ENCODE measurements at places on chromosomes 16 and 17.

DNA sequence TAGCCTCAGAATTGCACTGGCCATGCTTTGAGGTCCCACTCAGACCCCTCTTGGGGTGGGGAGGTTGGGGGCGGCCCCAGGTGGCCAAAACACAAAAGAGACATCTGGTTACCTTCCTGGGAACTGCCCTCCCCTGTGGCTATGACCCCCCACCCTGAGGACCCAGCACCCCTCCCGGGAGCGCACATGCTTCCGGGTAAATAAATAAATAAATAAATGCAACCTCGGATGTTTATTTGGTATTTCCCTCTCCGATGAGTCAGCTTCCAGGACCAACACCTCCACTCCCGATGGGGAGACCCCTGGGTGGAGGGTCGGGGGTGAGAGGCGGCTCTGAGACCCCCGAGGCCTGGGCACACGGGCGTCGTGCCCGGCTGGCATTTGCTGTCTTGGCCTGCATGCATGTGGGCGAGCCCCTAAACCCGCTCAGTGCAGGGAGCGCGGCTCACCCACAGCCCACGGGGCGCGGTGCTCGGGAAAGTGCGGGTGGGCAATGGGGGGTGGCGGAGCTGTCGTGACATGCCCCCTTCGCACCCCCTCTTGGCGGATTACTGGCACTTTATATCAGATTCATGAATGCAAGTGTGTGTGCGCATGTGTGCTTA is 84.3 kb upstream of the CREBBP start:
- DNase-seq = no peak

DNA sequence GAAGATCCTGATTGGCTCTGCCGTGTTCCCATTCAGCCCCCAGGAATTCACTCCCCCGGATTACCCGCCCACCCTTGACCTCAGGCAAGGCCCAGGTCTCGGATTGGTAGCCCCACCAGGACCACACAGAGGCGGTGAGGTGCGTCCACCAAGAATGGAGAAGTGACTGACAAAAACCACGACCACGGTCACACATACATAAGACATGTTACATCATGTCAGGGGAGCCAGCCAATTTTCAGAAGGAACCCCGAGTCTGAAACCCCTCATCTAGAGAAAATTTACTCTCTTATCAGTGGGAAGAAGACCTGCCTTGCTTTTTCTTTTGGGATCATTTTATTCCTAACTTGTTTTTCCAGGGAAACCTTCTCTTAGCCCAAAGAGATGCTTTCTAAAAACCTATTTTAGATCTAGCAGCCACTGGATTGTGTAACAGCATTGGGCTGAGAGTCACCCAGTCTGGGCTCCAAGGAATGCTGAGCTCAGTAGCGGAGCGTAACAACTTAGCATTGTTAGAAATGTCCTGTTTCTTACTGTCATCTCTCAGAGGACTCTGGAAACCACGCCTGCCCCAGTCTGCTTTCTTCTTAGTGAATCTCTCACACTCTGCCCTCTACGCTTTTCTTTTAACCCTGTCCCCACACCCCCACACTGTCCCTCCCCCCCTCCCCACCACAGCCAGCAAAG is 164.1 kb downstream of the CMIP start:
- DNase-seq = peak; percentile 75

DNA sequence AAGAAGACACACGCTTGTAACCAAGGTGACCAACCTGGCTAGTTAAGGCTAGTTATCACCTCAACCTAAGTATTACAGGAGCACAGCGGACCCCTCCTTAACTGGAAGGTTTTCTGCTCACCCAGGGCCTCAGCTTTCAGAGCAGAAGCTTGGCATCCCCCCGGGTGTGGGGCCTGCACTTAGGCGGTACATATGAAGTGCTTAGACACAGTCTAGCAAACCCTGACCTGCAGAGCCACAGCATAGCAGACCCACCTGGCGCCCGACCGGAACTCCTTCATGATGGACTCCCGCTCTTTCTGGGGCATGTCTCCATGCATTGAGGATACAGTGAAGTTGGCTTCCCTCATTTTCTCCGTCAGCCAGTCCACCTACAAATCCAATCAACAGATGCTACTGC is 9.8 kb downstream of the EIF4A3 start:
- DNase-seq = no peak

GRCh38 chr17:44049294-44050060 is 17.0 kb downstream of the LSM12 start:
- no peak for DNase-seq
